ENCODE measurements at places on chromosomes 1 and 21.
A peak's percentile ranks its signal among the peaks of the same experiment; 100 is the strongest.

DNA sequence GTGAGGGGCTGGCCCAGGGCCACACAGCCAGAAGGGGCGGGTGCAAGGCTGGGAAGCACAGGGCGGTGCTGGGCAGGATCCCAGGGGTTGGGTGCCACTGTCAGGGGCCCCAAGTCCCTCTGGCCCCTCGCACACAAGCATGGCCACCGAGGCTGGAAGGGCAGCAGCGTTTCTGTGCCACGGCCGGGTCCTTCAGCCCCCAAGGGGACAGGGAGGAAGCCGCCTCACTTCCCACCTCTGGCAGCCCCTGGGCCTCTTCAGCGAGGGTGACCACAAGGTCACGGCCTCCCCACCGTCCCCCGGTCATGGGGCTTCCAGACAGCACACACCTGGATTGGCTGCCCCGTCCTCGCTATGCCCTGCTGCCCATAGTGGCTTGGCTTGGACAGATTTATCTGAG, 77.1 kb upstream of the TTC34 start:
- no peak for DNase-seq

DNA sequence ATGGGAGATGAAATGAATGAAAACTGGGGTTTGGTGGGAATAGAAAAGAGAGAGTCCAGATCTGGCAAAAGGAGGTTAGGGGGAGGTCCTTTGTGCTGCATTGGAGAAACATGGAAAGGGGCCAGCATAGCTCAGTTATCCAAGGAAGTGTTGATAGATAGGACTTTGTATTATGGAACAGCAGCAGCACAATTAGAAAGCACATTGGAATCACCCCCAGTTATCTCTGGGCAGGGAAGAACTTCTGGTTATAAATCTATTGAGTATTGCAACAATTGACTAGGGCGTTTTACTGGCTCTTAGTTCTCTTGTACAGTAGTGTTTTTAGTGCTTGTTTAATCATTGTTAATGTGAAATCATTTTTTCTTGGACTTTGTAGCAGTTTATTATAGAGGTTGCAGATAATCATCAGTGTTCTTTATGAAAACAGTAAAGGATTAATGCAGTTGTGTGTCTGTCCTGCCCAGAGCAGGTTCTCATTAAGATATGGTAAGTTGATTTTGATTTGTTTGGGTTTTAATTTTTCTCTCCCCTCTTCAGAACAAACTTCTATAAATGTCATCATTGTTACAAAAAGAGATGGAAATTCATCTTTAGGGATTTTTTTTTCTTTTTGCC, 76.6 kb downstream of the NR5A2 start:
- no peak for DNase-seq

DNA sequence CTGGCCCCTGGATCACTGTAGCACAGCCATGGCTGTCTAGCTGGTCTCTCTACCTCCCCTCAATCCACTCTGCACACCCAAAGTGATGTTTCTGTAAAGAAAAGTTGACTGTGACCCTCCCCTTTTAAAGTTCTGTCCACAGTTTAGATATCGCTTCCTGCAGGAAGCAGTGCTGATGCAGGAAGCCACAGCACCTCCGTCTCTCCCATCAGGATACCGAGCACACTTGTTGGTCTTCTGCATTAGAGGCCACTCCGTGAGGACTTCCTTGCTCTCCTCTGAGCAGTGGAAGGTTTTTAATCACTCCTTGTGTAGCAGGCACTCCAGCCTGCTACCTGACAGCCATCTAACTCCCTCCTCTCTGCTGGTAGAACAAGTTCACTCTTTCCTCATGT, 69.5 kb downstream of the GADD45A start:
- no peak for DNase-seq

- peak; percentile 56 for DNase-seq
These were observed 10.8 kb downstream of the SLC45A3 start for GRCh38 chr1:205669341-205670149.

DNA sequence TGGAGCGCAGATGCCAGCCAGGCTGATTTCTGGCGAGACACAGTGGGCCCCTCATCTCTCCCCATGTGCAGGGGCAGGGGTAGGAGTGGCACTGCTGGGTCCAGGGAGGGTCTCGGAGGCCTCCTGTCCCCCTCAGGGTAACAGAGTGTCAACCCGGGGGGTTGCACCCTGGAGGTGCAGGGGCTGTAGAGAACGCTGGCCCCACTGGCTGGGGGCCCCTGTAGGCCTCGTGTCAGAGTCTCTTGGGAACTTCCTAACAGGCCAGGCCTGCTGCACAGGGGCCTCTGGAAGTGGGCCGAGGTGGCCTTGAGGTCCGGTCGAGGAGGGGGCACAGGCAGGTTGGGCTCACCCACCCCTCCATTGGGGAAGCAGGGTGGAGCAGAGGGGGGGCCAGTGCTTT, 38.9 kb upstream of the AJAP1 start:
- no peak for DNase-seq

DNA sequence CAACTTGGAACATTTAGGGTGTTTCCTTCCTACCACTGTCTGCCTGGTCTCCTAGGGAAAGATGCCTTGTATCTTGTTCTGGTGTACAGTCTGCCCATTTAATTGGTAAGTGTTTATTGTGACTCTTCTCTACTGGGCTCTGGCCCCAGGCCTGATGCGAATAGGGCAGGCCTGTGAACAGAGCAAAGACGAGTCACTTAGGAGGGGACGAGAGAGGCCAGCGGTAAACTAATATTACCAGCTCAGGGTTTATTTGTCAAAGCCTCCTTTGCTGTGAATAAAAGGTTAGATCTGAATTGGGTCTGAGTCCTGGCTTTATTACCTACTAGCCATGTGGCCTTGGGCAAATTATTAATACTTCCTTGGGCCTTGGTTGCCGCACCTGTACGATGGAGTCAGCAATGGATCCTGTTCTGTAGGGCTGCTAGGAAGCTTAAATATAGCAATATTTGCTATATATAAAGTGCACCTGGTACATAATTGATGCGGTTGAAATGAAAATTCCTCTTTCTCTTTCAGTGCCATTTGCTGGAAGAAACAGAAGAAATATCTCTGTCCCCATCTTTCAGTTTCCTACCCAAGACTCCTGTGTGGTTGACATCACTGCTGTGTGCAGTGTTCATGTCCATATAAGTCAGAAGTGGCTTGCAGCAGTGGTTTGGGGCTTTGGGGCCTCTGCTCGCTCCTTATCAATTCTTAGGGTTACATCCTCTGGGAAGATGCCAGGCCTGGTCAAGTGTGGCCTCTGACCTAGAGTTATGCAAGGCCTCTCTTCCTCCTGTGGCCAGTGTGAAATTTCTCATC, 32.4 kb downstream of the MAPKAPK2 start:
- DNase-seq, result no peak

GRCh38 chr1:27719286-27720251, 6.2 kb upstream of the FAM76A start:
- no peak for DNase-seq

All from WERI-Rb-1 (cell line).